ENCODE measurements at places on chromosomes 1 and 21. TPM values are rescaled to one million over a fixed set of nuclear protein-coding genes. Genes with fewer than 3 reads are reported as not detected.

- DNase-seq = no peak
Observed at GRCh38 chr1:26745191-26745590, 42.6 kb upstream of the PIGV start.

DNA sequence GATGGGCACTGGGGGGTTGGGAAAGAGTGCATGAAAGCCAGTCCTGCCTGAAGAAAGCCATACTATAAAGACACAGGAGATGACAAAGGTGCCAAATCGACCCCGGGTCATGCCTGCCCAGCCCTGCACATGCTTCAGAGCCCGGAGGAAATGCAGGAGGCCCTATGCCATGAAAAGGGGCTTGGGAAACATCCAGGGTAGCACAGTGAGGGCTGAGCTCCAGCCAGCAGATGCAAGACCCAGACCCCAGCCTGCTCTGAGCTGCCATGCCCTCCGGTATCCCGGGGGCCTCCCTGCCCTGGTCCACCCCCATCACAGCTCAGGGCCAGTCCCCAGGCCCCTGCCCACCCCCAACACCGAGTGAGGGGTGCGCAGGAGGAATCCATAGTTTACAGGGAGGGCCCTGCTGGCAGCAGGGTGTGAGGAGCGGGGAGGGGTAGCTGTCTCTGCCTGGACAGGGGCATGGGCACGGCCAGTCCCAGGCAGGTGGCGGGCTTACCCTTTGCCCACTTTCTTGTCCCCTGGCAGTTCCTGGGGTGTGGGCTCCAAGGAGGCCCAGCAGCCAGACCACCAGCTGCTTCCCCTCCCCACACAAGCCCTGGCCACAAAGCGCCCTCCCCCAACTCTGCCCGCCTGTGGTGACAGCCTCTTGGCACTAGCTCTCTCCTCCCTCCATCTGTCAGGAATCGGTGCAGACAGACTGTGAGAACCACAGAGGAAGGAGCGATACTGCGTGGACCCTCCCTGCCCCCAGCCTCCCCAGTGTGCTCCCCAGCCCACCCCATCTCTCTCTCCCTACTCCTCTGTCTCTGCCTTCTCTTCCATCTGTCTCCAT is 16.8 kb downstream of the LRP8 start:
- DNase-seq = no peak

Gene FAM163A
- total RNA-seq = not detected

Gene ETV3L
- total RNA-seq = not detected

Gene PTGFR
- total RNA-seq = 7.8 TPM

All from PC-3 (cell line).